ENCODE measurements at places on chromosomes 12 and 14.

GRCh38 chr12:124777399-124778372 is 86.0 kb downstream of the SCARB1 start:
- no peak for DNase-seq

- no peak for DNase-seq
Measured at GRCh38 chr12:94151582-94151981, 3.2 kb downstream of the PLXNC1 start.

GRCh38 chr12:47753021-47754001 is 5.4 kb downstream of the RAPGEF3 start:
- DNase-seq: no peak

DNA sequence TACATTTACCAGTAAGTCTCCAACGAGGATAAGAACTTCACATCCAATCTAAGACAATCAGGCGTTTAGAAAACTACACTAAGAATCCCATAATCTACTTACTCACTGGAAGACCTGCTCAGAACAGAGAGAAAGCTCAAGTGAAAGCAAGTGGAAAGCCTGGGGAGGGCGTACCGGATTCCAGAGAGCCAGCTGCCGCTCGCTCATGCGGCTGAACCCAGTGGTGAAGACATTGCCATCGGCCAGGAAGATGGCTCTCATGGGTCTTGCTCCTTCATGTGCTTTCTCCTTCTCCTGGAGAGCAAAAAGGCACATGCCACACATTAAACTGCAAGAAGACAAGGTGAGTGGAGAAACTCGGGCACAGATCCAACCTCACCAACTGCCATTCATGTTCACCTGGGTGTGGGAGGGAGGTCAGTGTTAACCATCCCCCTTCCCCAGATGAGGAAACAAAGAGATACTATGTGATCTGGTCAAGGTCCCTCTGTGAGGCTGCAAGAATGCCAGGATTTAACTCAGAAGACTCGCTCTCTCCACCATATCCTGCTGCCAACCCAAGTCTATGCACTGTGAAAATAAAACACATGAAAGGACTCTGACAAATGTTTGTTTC is 23.5 kb upstream of the SELPLG start:
- no peak for DNase-seq

DNA sequence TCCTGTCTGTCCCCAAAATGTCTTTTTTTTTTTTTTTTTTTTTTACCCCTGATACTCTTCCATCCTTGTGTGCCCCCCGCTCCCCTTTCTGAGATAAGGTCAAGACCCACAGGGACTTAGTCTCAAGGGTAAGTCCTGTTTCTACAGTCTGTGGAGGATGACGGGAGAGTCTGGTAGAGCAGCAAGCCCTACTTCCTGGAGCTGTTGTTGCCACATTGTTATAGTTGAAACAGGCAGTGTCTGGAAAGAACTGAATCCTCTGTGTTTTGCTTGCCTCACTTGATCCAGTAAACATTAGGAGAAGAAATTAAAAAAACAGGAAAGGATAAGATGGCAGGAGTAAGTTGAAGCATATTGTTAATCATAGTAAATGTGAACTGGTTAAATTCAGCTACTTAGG is 45.5 kb downstream of the ZNF664 start:
- DNase-seq: no peak

- DNase-seq: no peak
Measured at GRCh38 chr14:87158283-87158682, 834.7 kb downstream of the GALC start.

GRCh38 chr12:14514946-14515345 is 52.7 kb downstream of the PLBD1 start:
- no peak for DNase-seq

DNA sequence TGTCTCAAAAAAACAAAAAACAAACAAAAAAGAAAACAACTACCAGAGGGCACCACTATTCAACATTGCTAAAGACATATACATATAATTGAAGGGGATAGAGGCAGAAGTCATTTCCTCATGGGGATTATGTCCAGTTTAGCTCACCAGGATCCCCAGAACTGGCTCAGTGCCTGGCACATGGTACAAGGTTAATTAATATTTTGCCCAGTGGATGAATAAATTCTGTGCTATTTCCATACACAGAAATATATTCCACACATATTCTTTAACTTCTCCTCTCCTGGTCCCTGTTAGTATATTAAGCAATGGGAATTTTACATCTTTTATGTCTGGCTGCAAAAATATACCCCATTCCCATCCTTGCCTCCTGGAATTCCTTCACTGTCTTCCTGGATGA is 6.7 kb downstream of the FOS start:
- DNase-seq: no peak

- DNase-seq: no peak
Measured at GRCh38 chr12:128383357-128383937, 116.5 kb downstream of the TMEM132C start.

DNA sequence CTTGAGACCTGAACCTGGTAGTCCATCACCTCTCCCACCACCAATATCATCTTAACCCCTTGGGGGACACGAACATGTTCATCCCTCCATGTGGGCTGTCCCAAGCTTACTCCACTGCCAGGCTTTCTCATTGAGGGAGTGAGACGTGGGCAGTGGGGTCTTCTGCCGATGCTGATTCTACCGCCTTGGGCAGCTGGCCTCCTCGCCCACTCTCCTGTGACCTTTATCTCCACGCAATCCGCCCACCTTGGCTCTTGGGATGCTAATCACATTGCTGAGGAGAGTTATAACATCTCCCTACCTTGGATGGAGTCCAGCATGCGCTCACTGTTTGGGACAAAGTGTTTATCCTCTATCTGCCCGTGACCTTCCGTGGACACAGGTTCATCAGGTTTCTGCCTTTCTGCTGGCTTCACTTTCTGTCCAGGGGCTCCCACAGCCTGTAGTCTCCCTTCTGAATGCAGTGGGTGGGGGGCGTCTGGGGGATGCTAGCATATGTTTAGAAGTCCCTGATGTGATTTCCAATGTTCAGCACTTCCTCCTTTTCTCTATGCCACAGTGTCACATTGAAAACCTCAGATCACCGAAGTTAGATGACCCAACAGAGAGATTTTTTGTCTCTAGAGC is 53.2 kb upstream of the ESRRB start:
- no peak for DNase-seq

DNA sequence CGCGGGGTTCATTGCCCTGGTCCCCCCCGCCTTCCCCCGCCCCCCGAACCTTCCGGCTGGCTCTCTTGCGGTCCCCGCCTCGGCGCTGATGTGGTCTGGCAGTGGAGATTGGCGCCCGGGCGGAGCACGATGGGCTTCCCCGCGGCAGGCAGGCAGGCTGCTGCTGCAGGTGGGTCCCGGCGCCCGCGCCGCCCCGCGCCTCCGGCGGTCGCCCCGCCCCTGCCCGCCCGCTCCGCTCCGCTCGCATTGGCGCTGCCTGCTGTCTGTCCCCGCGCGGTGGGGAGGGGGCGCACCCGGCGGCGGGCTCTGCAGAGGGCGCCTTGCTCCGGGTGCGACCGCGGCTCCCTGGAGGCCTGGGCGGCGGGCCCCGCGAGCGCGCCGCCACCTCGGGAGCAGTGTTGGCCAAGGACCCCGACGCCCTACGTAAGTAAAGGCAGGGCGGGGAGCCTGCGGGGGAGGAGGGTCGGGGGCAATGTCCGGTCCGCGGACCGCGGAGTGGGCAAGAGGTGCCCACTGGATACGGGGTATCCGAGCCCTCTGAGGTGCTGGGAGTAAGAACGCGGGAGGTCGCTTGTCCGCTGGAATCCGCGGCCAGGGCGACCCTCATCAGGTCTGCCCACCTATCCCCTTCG is at the start of gene AKAP5:
AKAP5 (plus strand) TSS at position 309 of the 632 bp plus-strand sequence. CDS start 2,896 bp downstream, outside the sequence.
- DNase-seq: peak; percentile 50

DNA sequence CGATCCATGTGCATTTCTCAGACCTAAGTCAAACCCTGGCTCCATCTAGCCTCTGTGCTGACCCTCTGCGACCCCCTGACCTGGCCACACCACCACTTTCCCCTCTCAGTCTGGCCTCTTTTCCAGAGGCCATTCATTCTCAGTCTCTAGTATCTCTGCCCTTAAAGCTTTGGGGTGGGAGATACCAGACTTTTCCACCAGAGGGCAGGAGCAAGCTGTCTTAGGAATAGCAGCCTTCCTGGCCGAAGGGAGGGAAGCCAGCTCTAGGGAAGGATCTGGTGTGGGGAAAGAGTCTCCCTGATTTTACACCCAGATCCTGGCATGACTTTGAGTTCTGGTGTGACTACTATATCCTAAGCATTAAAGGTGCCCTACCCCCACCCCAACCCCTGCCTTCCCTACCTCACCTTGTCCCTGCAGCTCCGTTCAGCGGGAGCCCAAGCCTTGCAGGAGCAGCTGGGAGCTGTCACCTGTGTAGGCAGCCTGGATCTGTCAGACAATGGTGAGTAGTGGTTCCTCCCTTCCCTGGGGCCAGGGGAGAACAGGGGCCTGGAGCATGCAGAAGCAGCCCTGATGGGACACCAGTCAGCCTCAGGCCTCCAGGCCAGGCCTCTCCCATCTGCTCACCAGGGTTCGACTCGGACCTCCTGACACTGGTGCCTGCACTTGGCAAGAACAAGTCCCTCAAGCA is 6.6 kb downstream of the CARMIL3 start:
- peak; percentile 84 for DNase-seq

DNA sequence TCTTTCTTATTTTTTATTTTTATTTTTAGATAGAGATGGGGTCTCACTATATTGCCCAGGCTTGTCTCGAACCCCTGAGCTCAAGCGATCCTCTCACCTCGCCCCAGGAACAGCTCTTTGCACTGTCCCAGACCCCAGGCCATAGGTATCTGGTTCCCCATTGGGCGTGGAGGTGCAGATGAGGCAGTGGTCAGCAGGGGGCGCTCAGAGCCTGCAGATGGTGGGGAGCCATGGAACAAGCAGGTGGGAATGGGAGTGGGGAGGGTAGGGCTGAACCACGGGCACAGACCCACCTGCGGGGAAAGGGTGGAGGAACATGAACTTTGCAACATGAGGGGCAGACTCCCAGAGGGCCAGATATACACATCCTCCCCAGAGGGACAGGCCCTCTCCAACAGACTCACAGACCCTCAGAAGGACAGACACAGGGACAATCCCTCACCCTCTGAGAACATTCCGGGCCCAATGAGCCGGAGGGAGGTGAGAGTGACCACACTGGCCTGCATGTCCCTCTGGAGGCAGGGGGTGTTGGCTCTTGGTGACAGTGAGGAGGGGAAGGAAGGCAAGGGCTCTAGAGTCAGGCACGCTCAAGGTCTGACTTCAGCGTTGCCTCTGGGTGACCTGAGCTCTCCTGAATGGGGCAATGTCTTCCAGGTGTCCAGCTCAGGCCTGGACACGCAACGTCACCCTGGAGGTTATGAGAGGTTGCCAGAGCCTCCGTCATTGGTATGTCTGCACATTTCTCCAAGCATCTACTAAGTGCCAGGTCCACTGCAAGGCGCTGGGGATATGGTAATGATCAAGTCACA is 34.9 kb downstream of the KRT80 start:
- DNase-seq: peak; percentile 64

DNA sequence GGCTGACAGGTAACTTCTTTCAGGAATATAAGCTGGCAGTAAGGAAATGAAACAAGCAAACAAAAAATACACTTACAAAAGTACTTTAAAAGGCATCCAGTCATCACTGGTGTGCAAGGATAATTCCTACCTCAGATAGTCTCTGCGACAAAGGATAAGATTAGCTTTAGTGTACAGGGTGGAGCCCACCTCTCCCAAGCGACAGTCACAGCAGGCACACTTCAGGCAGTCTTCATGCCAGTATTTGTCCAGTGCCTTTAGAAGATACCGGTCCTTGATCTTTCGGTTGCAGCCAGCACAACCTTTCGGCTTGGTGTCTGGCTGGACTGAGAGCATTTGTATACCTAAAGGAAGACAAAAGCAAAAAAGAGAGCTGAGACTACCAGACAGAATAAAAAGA is 5.4 kb downstream of the LMO3 start:
- DNase-seq: no peak

- DNase-seq: no peak
Measured at GRCh38 chr12:69475237-69475975, 5.2 kb downstream of the FRS2 start.

DNA sequence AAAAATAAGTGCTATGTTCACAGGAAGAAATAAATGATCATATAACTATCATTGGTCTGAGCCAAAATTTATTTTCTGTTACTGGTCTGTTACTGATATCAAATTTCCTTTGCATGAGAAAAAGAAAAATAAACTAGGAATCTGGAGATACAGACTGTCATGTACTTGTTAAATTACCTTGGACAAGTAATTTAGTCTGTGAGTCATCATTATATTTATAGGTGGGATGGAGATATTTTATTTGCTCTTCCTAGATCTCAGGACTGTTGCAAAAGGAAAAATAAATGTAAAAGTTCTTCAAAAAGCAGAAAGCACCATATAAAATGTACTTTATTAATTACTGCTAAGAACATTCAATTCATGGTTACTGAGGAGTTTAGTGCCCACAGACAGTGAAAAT is 174.4 kb downstream of the PTPRO start:
- DNase-seq: no peak

GRCh38 chr12:122981587-122982476 is 1.4 kb downstream of the ARL6IP4 start:
- no peak for DNase-seq

- peak; percentile 59 for DNase-seq
Measured at GRCh38 chr12:95548539-95549391, 2.5 kb downstream of the USP44 start.

GRCh38 chr12:107568718-107569117 is 116.9 kb upstream of the PWP1 start:
- DNase-seq: no peak

DNA sequence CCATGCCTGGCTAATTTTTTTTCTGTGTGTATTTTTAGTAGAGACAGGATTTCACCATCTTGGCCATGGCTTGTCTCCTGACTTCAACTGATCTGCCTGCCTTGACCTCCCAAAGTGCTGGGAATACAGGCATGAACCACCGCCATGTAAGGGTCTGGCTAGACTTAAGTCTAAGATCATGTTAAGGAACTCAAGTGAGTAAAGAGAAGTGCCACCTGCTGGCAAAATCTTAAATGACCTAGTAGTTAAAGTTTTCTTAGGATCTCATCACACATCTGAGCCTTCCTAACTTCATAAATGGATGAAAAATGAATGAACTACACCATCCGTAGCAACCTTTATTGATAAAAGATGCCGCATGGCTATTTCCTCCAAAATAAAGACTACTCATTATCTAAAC is 1.7 kb upstream of the C12orf56 start:
- DNase-seq: no peak

GRCh38 chr12:75848961-75849360 is 182.6 kb downstream of the PHLDA1 start:
- no peak for DNase-seq

- DNase-seq: no peak
Measured at GRCh38 chr14:76844223-76844622, 18.0 kb downstream of the LRRC74A start.
